Right atrium auricular region (tissue), 2 donors: ENCODE measurements at places on chromosomes 1 and 21.

- no peak for DNase-seq
Measured at GRCh38 chr1:37575692-37576091, 19.0 kb downstream of the DNALI1 start.

- no peak for DNase-seq
Measured at GRCh38 chr1:54105736-54106269, 47.0 kb downstream of the CDCP2 start.

- no peak for DNase-seq
Measured at GRCh38 chr1:89112871-89113613, 12.9 kb downstream of the GBP2 start.

- DNase-seq = no peak
Measured at GRCh38 chr1:177164380-177165068, at the start of gene ASTN1. Gene ASTN1, minus strand, starts transcription at chr1:177164712. Its CDS starts 36 bp downstream, at chr1:177164676.

DNA sequence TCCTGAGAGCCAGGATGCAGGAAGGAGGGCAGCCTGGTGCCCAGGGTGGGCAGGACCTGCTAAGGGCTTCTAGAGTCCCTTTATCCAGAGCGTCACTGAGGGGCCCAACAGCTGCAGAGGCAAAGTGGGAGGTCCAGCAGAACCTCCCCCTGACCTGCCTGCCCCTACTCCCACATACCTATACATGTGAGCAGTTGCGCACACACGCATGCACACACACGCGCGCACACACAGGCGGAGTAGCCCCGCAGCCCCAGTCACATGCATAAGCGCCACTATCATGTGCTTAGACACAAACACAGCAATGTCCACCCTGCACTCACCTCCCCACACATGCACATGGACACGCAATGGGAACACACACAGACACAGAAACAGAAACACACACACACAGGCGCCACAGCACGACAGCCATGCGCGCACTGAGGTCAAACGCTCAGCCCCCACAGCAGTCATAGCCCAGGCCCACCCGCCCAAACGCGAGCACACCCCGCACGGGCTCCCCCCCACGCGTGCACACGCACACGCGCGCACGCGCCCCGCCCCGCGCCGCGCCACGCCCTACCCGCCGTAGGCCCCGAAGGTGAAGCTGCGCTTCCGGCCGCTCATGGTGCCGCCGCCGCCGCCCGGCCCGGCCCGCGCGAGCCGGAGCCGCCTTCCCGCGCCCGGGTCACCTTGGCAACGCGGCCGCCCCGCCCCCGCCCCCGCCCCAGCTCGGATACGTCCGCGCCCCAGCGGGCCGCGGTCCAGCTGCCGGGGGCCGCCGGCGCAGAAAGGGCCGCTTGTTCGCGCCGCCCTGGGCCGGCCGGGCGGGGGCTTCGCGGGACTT is 17.7 kb downstream of the RAP1GAP start:
- DNase-seq = no peak

DNA sequence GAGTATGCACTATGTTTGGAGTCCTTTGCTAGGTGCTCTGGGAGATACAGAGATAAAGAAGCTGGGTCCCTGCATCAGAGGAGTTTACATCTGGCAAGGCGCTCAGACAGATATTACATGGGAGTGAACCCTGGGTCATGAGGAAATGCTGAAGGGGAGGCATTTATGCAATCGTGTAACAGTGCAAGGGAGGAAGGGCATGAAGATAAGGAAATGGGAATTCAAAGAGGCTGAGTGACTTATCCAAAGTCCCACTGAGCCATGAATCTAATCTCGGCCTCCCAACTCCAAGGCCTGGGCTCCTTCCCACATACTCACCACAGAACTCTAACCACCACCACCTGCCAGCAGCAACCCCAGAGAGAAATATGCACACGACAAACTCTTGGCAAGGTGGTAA is 51.6 kb downstream of the FAM163A start:
- no peak for DNase-seq

DNA sequence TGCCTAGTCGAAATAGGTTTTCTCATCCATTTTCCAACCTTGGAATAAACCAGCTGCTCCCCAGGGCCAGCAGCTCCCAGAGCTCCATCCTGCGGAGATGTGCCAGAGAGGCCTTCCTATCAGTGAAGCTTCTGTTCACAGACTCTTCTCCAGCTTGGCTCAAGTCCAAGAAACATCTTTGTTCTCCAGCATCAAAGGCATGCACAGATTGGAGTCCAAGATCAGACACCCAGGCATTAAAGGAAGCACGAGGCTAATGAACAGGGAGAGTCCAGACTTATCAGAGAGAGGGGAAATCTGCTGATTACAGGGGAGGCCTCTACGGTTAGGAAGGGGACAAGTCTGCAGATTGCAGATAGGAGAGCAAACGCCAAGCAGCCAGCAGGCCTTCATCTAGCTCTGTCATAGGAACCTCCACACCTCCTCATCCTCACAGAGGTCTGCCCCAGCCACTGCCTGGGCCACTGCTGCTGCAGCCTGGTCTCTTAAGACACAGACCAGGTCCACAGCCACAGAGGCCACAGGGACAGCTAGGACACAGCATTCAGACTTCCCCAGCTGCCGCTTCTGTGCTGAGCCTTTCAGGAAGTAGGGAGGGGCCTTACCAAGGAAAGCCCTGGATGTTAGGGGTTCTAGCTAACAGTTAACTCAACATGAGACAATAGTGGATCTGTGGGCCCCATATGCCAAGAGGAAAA is 3.4 kb downstream of the PRR9 start:
- DNase-seq = no peak

GRCh38 chr1:116106646-116107045 is 4.6 kb upstream of the MAB21L3 start:
- DNase-seq = no peak

GRCh38 chr1:70504821-70505193 is 93.7 kb downstream of the CTH start:
- no peak for DNase-seq

DNA sequence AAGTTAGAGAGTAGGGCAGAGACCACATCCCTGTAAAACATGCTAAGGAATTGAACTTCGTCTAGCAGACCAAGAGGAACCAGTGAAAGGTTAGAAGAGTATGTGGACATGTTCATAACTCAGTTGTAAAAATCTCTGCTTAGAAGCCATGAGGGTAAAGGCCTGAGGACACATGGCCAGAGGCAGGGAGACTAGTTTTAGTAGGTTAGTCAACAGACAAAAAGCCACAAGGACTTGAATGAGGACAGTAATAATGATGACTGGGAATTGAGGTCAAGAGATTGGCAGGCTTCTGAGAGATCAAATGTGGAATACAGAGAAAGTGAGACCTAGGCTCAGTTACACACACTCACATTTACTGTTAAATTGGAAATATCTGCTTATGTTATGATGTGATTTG is 205.5 kb upstream of the HOOK1 start:
- no peak for DNase-seq

GRCh38 chr1:7469255-7469938 is 301.7 kb upstream of the VAMP3 start:
- no peak for DNase-seq

DNA sequence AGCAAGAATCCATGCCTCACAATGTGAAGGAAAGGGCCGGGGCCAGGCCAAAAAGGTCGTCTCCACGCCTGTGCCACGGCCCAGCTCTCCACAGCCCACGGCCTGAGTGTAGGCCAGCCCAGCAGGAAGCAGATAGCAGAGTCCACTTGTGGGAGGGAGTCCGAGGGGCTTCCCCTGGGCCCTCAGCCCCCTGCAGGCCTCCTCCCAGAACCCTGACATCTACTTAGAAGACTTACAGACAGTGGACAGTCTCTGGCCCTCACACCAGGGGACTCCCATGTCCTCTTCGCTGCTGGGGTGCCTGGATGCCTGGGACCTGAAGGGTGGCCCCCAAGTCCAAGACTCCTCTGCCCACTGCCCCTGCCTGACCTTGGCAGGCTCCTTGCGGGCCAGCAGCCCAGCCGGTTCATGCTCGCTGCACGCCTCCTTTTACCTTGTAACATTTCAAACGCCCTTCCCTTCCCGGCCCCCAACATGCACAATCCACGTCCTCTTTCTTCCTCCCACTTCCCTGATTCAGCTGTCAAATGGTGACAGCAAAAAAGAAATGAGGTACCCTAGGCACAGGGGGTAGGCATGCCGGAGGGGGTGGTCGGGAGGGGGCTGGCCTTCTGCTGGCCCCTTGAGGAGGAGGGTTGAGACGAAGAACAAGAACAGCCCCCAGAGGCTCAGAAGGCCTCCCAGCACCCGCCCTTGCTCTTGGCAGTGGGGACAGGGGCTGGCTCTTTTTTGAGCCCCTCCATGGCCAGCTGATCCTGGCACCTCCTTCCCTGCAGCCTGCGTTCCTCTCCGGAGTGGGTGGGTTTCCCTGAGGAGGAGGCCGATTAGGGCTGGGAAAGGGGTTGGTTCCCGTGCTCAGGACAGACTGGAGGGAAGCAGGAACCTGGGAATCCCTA is 997 bp upstream of the PTPN7 start:
- DNase-seq = no peak

DNA sequence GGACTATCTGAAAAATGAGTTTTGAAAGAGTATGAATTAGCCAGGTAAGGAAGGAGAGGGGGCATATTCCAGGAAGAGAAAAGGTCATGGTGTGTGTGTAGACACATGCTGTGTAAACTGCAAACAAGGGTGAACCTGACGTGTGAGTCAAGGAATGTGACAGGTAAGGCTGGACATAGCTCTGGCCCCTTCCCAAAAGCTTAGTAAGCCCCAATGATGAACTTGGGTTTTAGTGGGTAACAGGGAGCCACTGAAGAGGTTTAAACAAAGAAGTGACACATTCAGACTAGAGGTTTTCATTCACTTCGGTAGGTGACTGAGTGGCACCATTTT is 36.7 kb downstream of the EGLN1 start:
- DNase-seq = no peak

DNA sequence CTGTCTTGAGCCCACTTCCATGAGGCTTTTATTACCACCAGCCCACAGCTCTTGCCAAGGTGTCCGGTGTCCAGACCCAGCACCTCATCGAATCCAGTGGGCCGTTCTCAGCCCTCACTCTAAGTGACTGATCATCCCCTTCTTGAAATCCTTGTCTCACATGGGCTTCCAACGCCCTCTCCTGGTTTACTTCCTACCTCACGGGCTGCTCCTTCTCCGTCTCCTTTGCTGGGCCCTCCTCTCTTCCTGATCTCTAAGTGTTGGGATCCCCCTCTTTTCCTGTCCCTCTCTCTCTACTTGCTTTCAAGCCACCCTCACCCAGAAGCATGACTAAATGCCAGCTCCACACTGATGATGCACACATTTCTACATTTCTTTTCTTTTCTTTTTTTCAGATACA is 9.0 kb upstream of the RHBG start:
- DNase-seq = no peak

DNA sequence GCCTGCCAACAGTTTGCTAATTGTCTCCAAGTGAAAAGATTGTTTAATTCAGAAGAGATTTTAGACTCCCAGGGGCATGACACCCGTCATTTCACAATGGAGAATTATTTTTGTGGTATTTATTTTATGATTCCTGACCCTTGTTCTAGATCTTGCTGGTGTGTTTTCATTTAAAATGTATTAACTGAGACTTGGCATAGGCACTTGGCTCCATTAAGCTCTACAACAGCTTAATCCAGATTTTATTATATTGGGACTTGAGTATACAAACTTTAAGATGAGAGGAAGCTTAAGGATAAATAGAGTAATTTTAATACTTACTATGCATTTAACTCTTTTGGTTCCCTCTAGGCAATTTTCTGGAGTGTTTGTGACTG is 101.3 kb upstream of the KCNE2 start:
- DNase-seq = no peak

GRCh38 chr1:202058001-202058908 is 47.9 kb downstream of the ELF3 start:
- no peak for DNase-seq
